Prostate gland (tissue), 2 donors: ENCODE measurements at places on chromosomes 6 and 20.

DNA sequence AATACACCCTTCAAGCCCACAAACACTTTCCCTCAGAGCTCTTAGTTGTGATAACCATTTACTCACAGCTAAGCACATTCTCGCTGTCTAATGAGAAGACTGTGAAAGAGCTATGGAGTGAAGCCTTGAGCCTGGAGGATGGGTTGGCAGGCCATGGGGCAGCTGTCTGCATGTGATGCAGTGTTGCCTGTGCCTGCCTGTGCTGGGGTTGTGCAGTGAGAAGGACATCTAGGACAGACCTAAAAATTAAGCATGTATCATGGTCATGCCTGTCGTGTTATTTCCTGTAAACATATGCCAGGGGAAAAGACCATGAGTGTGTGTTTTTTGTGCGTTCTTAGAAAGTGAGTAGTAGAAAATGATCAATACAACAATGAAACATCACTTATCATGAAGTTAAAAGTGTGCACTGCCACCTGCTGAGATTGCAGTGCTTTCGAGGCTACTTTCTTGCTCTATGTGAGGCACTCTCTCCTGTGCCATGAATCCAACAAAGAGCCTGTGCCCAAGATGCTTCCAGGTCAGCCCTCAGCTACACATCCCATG is 8.1 kb upstream of the ZC3H12D start:
- H3K36me3 ChIP-seq, result no peaks in the 10 kb centered on the region
- H3K27ac ChIP-seq, result no peak overlapping the region
- H3K4me3 ChIP-seq, result no peak overlapping the region
- DNase-seq, result no peak

DNA sequence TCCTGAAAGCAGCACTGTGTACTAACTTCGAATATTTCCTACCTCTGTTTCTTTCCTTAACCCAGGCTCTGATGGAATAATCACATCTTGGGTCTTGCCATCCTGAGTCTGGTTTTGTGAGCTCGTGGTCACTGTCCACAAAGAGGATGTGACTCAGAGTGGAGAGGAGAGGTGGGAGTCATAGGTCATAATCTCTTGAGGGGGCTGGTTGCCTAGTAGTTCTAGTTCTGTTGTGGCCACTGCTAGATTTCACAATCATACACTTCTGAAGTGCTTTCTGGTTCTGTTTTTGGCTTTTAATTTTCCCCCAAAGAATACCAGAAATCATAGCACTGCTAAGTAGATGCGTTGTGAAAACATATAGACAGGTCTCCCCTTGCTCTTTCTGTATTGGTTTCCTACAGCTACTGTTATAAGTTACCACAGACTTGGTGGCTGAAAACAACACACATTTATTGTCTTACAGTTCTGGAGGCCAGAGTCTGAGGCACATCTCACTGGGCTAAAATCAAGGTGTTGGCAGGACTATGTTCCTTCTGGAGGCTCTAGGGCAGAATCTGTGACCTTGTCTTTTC is 102.8 kb downstream of the NRSN1 start:
- DNase-seq, result no peak
- no peaks in the 10 kb centered on the region for H3K4me1 ChIP-seq
- peaks cover 3% of the 10 kb centered on the region for H3K27me3 ChIP-seq

- no peaks in the 10 kb centered on the region for H3K4me1 ChIP-seq
- H3K27ac ChIP-seq, result peak overlapping the region; percentile 57
- peaks cover 28% of the 10 kb centered on the region for H3K36me3 ChIP-seq
- H3K4me3 ChIP-seq, result no peak overlapping the region
Measured at GRCh38 chr20:41172296-41173140, 35.2 kb downstream of the PLCG1 start.

- no peaks in the 10 kb centered on the region for H3K36me3 ChIP-seq
- H3K4me1 ChIP-seq, result peaks cover 13% of the 10 kb centered on the region
- no peaks in the 10 kb centered on the region for H3K27me3 ChIP-seq
- no peak for DNase-seq
Measured at GRCh38 chr20:50534567-50534966, 24.4 kb downstream of the PTPN1 start.

DNA sequence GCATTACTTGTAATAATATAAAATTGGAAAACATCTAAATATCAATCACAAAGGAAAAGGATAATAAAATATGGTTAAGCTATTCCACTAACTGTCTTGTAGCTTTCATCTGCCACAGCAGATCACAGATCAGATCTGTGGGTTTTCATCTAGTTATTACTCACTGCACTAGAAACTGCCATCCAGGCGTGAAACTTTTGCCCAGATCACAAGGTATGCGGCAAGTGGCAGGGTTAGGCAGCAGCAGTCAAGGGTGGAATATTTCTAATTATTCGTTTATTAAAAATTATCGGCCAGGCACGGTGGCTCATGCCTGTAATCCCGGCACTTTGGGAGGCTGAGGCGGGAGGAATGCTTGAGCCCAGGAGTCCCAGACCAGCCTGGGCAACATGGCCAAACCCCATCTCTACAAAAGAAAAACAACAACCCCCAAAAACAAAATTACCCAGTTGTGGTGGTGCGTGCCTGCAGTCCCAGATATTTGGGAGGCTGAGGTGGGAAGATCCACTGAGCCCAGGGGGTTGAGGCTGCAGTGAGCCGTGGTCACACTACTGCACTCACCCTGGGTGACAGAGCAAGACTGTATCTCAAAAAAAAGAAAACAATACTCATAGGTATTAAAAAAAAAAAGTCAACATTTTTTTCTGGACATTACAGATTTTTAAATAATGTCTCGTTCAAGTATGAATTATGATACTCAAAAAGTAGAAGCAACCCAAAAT is 32.1 kb downstream of the BEND3 start:
- H3K36me3 ChIP-seq, result no peaks in the 10 kb centered on the region
- H3K4me3 ChIP-seq, result no peak overlapping the region
- H3K27me3 ChIP-seq, result no peaks in the 10 kb centered on the region
- H3K27ac ChIP-seq, result no peak overlapping the region

- H3K4me3 ChIP-seq, result no peak overlapping the region
- no peak overlapping the region for H3K27ac ChIP-seq
- no peak for DNase-seq
- no peaks in the 10 kb centered on the region for H3K27me3 ChIP-seq
- H3K36me3 ChIP-seq, result no peaks in the 10 kb centered on the region
Measured at GRCh38 chr6:68186870-68187269, 448.2 kb upstream of the ADGRB3 start.

DNA sequence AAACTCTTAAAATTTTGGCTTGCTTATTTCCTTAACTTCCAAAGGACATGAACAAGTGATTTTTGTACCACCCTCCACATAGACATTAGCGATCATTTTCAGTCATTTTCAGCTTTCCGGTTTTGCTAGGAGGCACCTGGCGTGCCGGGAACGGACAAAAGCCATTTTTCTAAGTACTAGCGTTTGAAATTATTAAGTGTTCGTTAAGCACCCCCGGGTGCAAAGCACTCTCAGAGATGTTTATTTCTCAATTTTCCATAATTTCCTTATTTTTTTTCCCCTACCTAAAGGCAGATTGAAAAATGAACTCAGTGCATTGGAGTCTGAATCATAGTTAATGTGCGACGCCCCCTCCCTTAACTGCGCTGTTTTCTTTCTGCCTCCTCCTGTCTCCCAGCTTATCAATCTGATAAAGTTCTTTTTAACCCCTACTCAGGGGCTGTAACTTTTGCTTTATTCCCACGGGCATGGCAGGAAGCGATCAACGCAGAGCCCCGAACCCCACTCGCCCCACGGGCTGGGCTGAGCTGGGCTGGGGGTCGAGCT is 58.2 kb downstream of the ZNF831 start:
- DNase-seq, result no peak
- no peaks in the 10 kb centered on the region for H3K36me3 ChIP-seq
- no peaks in the 10 kb centered on the region for H3K4me1 ChIP-seq
- peak overlapping the region; percentile 38 for H3K4me3 ChIP-seq
- H3K27me3 ChIP-seq, result no peaks in the 10 kb centered on the region
